ENCODE measurements at places on chromosomes 2 and 18.

GRCh38 chr2:116733699-116734098 lies 1080.8 kb upstream of the DDX18 start:
- peak; percentile 40 for DNase-seq

- DNase-seq, result no peak
Measured at GRCh38 chr2:42913280-42913878, 121.0 kb upstream of the HAAO start.

DNA sequence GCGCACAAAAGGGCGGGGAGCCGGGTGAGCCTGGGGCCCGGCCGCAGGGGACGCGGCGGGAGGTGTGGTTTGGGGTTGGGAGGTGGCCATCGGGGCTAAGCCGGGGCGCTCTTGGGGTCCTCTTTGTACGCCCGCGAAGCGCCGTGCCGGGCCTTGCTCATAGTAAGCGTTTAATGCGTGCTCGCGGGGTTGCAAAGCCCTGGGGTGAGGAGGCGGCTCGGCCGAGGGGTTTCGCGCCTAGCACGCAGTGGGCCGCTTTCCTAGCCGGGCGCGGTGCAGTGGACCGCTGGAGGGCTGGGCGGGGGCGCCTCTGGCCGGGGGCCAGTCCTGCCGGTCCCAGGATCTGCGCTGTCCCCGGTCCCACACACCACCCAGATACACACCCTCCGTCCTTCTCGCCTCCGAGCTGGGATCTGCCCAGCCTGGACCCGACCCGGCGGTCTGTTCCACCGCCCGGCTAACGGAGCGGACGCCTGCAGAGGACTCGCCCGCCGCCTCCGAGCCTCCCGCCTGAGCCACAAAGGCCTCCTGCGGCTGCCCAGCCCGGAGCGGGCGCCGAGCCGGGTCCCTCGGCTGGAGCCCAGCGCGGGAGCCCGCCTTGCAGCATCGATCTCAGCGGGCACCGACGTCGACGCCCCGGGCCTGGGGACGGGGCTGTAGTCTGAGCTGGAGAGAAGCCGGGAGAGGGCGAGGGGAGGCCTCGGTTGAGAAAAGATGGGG lies 564 bp downstream of the DPYSL5 start:
- DNase-seq, result peak; percentile 72

- DNase-seq, result peak; percentile 49
Measured at GRCh38 chr2:110678457-110679336, 834 bp upstream of the BUB1 start.

DNA sequence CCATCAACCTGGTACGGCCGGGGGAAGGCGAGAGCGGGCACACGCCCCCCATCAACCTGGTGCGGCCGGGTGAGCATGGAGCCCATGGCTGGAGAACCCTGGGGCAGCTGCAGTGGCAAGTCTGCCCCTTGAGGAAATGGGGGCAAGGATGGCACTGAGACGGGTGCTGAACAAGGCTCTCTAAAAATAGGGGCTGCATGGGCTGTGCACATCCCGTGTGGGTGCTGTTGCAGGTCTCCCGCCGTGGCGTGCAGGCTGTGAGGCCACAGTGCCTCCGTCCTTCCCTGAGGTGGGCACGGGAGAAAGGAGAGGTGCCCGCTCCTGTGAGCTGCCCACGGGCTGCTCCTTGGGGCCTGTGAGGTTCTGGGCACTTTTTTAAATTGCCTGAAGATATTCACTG lies 99.2 kb downstream of the NFATC1 start:
- no peak for DNase-seq

DNA sequence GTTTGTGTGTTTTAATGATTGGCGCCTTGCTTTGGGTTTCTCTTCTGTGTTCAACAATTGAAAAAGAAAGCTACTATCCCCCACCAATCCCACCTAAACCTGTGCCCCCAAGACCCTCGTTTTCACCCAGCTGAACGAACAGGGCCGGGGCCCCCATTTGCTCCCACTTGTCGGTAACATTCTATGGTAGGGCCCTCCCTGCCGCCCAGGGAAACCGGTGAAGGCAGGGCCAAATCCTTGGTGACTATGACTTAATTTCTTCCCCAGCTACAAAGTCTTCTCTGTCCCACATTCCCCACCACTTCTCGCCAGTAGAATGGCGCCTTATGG lies 598 bp upstream of the SNRNP200 start:
- DNase-seq, result no peak

DNA sequence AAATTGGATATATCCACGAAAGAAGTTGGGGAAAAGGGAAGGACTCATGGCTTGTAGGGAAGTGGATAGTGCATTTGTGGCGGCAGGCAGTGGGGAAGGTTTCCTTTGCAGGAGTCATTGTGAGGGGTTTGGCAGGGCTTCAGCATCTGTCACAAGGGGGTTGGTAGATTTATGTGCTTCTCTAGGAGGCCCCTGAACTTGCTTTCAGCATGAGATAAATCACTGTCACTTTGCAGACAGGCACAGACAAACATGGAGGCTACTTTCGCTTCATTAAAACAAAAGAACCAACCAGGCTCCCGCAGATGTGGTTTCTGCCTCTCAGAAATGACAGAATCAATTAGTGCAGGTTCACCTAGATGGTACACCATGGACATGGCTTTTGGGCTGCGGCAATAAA lies 340.7 kb downstream of the TGIF1 start:
- DNase-seq, result peak; percentile 100

- DNase-seq, result no peak
Measured at GRCh38 chr2:201765799-201766198, 14.9 kb downstream of the ALS2 start.

DNA sequence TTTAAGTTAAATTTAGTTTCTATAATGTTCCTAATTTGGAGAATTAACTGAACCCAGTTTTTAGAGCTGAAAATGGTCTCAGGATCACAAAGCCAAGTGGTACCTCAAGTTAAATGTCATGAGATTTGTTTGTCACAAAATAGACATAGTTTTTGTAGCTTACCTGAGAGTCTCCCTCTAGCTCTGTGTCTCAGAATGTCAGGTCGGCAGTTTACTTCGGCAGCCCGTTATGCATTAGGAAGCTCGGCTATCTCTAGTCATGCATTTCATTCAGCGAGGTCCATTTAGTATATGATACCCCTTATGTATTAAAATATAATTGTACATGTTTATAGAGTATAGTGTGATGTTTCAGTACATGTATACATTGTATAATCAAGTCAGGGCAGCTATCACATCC lies 155.6 kb downstream of the EML6 start:
- no peak for DNase-seq

GRCh38 chr18:2515908-2516625 lies 55.2 kb downstream of the METTL4 start:
- DNase-seq, result peak; percentile 51

GRCh38 chr2:172285010-172285621 lies 142.3 kb upstream of the ITGA6 start:
- DNase-seq, result peak; percentile 70

- no peak for DNase-seq
Measured at GRCh38 chr18:33010149-33010548, 237.3 kb upstream of the KLHL14 start.

GRCh38 chr2:191030521-191031154 lies 16.7 kb upstream of the STAT1 start:
- peak; percentile 63 for DNase-seq

GRCh38 chr2:238847841-238848690 lies at the start of gene TWIST2:
TSS of gene TWIST2 (plus strand) at chr2:238848085. CDS start at chr2:238848216, 131 bp downstream.
- peak; percentile 6 for DNase-seq

- no peak for DNase-seq
Measured at GRCh38 chr2:33531549-33532059, 55.2 kb downstream of the RASGRP3 start.

- DNase-seq, result no peak
Measured at GRCh38 chr2:29325544-29325943, 210.3 kb downstream of the CLIP4 start.

DNA sequence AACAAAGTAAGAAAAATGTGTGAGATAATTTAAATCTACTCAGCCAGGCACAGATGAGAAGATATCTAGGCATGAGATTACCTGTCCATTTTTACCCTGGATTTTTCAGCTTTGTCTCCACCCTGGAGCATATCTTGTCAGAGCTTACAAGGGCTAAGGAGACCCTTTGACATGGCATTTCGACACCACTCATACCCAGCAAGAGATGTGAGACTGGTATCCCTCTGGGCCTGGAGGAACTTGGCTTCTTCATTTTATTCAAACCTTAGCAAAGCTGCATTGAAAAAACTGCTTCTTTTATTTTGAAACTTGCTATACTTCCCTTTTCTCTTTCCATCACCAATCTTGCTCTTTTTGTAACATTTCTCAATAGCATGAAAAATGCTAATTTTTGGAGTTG lies 194.9 kb upstream of the HNMT start:
- DNase-seq, result no peak

DNA sequence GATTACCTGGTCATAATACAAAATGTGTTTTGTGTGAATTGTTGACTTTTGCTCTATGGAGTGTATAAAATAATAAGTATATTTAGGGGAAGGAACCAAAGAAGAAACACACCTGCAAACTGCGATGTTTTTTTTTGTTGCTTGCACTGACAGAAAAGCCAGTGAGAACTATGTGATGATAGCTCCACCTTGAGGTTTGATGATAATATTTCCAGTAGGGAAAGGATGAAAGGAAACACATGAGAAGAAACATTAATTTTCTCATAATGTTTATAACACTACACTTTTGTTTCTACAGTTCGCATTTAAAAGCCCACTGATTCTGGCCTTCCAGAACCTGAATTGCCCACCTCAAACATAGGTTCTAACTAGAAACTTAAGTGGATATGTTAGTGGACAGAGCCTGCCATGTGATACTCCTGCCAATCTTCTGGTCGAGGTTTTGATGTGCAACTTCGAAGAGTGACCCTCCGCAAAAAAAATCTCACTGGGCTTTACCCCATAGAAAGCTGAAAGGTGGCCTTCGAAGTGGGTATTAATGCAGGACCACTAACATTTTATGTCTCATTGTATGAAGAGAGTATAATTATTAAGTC lies 476.4 kb upstream of the SPHKAP start:
- peak; percentile 25 for DNase-seq

DNA sequence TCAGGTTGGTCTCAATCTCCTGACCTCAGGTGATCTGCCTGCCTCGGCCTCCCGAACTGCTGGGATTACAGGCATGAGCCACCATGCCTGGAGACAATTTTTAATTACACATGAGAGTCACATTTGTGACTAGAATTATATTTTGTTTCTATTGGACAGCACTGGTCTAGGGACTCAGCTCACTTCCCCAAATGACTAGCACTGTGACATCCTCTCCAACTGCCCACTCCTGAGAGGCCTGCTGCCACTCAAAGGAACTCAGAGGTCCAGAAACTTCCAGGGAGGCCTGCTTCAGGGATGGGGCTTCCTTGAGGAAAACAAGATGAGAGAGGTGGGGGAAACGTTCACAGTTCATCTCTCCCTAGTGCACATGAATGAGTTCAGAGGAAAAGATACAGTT lies 29.5 kb downstream of the TMEM163 start:
- no peak for DNase-seq

DNA sequence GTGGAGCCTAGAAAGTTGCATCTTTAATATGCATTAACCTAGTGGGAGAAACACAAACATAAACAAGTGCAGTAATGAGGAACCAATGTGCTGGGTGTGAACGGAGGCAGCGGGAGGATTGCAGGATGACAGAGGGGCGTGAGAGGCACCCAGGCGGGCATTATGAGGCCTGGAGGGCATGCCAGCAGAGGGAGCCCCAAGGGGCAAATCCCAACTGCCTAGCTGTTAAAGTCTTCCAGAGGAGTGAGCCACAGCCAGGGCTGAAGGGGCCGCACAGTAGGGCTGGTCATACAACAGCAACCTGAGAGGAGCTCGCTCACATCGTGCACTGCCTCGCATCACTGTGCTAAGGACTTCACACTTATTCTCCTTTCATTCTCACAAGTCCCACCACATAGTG lies 13.3 kb upstream of the PRELID3A start:
- peak; percentile 50 for DNase-seq

GRCh38 chr18:48672671-48673340 lies 134.0 kb downstream of the CTIF start:
- peak; percentile 74 for DNase-seq

GRCh38 chr2:50627505-50627904 lies 404.4 kb downstream of the NRXN1 start:
- no peak for DNase-seq

- no peak for DNase-seq
Measured at GRCh38 chr2:172447811-172448493, 20.6 kb downstream of the ITGA6 start.

DNA sequence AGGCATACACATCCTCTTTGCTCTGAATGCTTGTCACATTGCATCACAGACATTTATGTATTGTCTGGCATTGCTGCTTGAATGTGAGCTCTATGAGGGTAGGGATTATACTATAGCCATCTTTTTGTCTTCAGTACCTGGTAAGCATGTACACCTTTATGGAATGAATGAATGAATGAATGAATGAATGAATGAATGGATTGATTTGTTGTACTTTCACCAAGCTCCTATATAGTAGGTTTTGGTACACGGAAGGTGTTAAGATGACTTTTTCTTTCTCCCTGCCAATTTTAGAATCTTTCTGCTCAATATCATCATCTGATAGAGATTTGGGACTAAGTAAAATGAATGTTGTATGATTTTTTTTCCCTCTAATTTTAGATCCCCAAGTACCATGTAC lies 13.5 kb downstream of the LTBP1 start:
- DNase-seq, result no peak

DNA sequence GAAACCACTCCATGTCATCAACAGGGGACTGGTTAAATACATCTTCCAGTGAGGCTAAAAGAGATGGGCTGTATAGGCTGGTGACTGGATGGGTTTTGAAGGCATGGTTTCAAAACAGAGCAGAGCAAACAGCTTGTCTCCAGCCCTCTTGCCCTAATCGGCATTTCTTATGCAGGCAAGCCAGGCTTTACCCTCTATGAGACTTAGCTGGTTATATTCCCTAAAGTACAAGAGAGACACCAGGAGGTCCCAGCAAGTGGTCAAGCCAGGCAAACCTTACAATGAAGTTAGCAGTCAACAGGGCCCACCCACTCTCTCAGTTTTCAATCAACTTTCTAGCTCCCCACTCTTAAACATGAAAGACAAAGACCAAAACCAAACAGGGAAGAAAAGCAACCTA lies 19.0 kb downstream of the OSBPL1A start:
- DNase-seq, result no peak

Data from NCI-H69 (cell line).